ENCODE measurements at places on chromosomes 3 and 15. TPM values are rescaled to one million over a fixed set of nuclear protein-coding genes. Genes with fewer than 3 reads are reported as not detected.

Gene BUB1B
- 2.3 TPM for polyA plus RNA-seq

Gene PP2D1
- polyA plus RNA-seq: not detected

Gene PIGB
- 17.0 TPM for polyA plus RNA-seq

Gene NR2F2
- polyA plus RNA-seq: 28.9 TPM

Gene C3orf20
- 0.03 TPM for polyA plus RNA-seq

Gene DAPK2
- 20.5 TPM for polyA plus RNA-seq

Gene ST6GAL1
- 15.1 TPM for polyA plus RNA-seq

Gene SCN5A
- 0.02 TPM for polyA plus RNA-seq

Gene CCK
- 1.2 TPM for polyA plus RNA-seq

Gene CACNA2D3
- polyA plus RNA-seq: 0.38 TPM

Gene CLDN1
- polyA plus RNA-seq: 12.6 TPM

Gene SOX14
- not detected for polyA plus RNA-seq

Gene IL17RE
- 7.0 TPM for polyA plus RNA-seq

Gene PAQR5
- polyA plus RNA-seq: 11.8 TPM

Gene ADCY5
- polyA plus RNA-seq: 1.7 TPM

Gene PRRT3
- polyA plus RNA-seq: 1.5 TPM
